ENCODE measurements at places on chromosomes 5 and 9. TPM values are rescaled to one million over a fixed set of nuclear protein-coding genes. Genes with fewer than 3 reads are reported as not detected.

The AIF1L gene
- 0.19 TPM for total RNA-seq

DNA sequence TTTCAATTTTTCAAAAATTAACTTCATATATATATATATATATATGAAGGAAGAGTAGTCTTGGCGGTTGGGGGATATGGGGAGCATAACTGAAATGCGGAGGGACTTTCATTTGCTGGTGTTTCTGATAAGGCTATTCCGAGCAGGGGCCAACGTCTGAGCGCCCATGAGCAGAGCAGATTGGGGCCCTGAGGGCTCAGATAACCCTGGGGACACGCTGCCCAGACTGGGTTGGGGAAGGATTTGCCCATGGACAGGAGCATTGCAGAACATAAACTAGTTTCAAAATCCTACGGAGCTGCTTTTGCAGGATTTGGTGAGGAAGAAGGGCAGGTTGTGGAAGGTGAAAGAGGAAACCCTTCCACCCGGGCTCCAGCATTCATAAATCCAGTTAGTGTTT, 240.2 kb downstream of the IRX1 start:
- peaks cover 1% of the 10 kb centered on the region for H3K27me3 ChIP-seq
- H3K4me1 ChIP-seq, result no peaks in the 10 kb centered on the region
- H3K4me3 ChIP-seq, result no peak overlapping the region

- peaks cover 41% of the 10 kb centered on the region for H3K36me3 ChIP-seq
- DNase-seq, result no peak
- no peak overlapping the region for H3K4me3 ChIP-seq
- H3K27ac ChIP-seq, result no peak overlapping the region
- H3K27me3 ChIP-seq, result peaks cover 8% of the 10 kb centered on the region
Observed at GRCh38 chr9:35729101-35729500, 2.9 kb downstream of the TLN1 start.

GRCh38 chr5:172602783-172603231, 38.3 kb upstream of the NEURL1B start:
- peaks cover 7% of the 10 kb centered on the region for H3K4me1 ChIP-seq
- no peaks in the 10 kb centered on the region for H3K36me3 ChIP-seq
- DNase-seq, result no peak
- H3K4me3 ChIP-seq, result peak overlapping the region; percentile 65
- H3K27ac ChIP-seq, result no peak overlapping the region
- H3K27me3 ChIP-seq, result peaks cover 31% of the 10 kb centered on the region

GRCh38 chr5:148806520-148806931, 19.9 kb upstream of the ADRB2 start:
- no peak overlapping the region for H3K4me3 ChIP-seq
- H3K27me3 ChIP-seq, result no peaks in the 10 kb centered on the region
- DNase-seq, result no peak
- peaks cover 72% of the 10 kb centered on the region for H3K4me1 ChIP-seq
- peak overlapping the region; percentile 5 for H3K27ac ChIP-seq

DNA sequence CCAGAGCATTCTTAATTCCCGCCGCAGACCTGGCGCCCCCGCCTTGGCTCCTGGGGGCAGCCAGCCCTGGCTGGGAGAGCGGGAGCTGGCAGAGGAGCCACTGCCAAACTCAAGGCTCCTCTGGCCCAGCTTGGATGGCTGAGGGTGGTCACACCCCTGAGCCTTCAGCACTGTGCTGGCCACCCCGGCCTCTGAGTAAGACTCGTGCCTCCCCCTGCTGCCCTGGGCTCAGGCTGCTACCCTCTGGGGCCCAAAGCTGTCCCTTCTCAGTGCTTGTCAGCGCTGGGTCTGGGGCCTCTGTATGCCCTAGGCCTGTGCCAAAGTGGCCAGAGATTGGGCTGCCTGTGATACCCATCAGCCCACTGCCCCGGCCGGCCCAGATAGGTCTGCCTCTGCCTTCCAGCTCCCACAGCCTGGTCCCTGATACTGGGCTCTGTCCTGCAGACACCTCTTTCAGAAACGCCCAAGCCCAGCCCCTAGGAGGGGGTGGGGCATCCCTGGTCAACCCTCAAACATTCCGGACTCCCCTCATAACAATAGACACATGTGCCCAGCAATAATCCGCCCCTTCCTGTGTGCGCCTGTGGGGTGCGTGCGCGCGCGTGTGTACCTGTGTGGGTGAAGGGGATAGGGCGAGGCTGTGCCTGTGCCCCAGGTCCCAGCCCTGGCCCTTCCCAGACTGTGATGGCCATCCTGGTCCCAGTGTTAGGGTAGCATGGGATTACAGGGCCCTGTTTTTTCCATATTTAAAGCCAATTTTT, 4.4 kb upstream of the PRR7 start:
- peaks cover 19% of the 10 kb centered on the region for H3K36me3 ChIP-seq
- peaks cover 6% of the 10 kb centered on the region for H3K27me3 ChIP-seq
- peaks cover 11% of the 10 kb centered on the region for H3K4me1 ChIP-seq
- no peak overlapping the region for H3K4me3 ChIP-seq
- DNase-seq, result no peak

The COL23A1 gene
- total RNA-seq, result not detected

- DNase-seq, result no peak
- H3K27me3 ChIP-seq, result no peaks in the 10 kb centered on the region
- no peak overlapping the region for H3K27ac ChIP-seq
- peaks cover 5% of the 10 kb centered on the region for H3K36me3 ChIP-seq
- H3K4me1 ChIP-seq, result peaks cover 54% of the 10 kb centered on the region
- H3K4me3 ChIP-seq, result no peak overlapping the region
Observed at GRCh38 chr9:104855807-104856206, 72.1 kb downstream of the ABCA1 start.

DNA sequence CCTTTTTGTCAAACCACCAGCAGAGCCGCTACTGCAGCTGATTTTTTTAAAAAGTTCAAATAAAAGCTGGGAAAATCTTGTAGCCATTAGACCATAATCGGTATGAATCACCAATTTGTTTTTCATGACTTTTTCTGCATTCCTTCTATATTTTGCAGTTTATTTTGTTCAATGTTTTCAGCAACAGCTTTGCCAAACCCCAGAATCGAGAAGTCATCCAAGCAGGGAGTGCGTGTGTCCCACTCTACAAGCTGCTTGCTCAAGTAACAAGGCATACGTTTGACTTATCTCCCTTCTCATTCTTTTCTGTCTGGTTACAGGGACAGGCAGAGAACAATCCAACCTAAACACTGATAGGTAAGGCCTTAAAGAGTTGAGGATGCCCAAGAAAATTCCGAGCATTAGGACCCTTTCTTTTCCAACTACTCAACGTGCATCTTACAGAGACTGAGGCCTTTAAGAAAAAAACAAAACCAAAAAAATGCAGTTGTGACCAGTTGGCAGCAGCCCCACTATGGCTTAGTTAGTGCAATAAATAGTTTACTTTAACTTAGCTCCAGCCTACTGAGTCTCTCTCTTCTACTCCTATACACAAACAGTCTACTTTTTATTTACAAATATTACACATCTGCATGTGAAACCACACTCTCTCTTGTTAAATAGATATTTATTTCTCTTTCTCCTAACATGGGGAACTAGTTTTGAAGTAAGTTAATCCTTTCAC, 134.7 kb upstream of the SLIT3 start:
- peaks cover 46% of the 10 kb centered on the region for H3K4me1 ChIP-seq
- DNase-seq, result peak; percentile 18
- peaks cover 1% of the 10 kb centered on the region for H3K27me3 ChIP-seq

GRCh38 chr9:33011831-33012230, 10.4 kb upstream of the APTX start:
- no peaks in the 10 kb centered on the region for H3K36me3 ChIP-seq
- no peaks in the 10 kb centered on the region for H3K4me1 ChIP-seq
- no peak overlapping the region for H3K27ac ChIP-seq

DNA sequence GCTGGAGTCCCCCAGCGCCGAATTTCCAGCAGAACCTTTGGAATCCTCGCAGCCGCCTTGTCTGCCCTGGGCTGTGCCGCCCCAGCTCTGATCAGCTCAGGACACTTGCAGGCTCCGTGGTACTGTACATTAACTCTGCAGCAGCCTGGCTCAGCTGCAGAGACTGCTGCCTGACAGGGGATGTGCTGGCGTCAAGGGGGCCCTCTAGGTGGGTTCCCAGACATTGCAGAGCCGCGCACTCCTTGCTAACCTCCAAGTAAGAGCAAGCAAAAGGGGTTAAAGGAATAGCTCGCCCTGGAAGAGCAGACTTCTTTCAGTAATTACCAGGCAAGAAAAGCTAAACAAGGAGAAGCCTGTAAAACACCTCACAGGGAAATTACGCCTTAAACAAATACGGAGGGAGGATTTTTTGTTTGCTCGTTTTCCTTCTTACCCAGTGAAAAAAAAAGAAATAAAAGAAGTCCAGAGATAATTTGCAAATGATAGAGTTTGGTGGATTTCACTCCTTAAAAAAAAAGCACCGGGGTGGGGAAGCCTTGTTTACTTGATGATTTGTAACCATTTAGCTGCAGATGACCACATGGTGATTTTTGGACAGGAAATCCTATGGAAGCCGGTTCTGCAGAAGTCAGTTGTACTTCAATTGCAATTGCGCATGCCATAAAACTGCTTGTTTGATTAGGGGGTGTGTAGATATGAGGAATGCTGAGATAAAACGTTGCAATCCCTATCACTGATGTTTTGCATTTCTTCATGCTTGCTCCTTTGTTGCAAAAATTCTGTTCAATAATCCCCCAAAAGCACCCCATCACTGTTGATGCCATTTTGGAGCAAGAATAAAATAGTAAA, 305.8 kb downstream of the PDE4D start:
- no peak overlapping the region for H3K27ac ChIP-seq
- peaks cover 15% of the 10 kb centered on the region for H3K4me1 ChIP-seq
- no peaks in the 10 kb centered on the region for H3K36me3 ChIP-seq
- peaks cover 5% of the 10 kb centered on the region for H3K27me3 ChIP-seq
- H3K4me3 ChIP-seq, result peak overlapping the region; percentile 60
- peak; percentile 9 for DNase-seq

The TMEM215 gene
- not detected for total RNA-seq

- no peak overlapping the region for H3K4me3 ChIP-seq
- no peak for DNase-seq
- H3K36me3 ChIP-seq, result no peaks in the 10 kb centered on the region
- H3K27ac ChIP-seq, result no peak overlapping the region
- peaks cover 41% of the 10 kb centered on the region for H3K27me3 ChIP-seq
Observed at GRCh38 chr9:133581513-133582343, 27.5 kb downstream of the FAM163B start.

GRCh38 chr5:34042321-34042720, 692 bp downstream of the C1QTNF3 start:
- no peaks in the 10 kb centered on the region for H3K27me3 ChIP-seq
- no peak overlapping the region for H3K27ac ChIP-seq
- H3K4me3 ChIP-seq, result no peak overlapping the region
- H3K4me1 ChIP-seq, result peaks cover 33% of the 10 kb centered on the region

DNA sequence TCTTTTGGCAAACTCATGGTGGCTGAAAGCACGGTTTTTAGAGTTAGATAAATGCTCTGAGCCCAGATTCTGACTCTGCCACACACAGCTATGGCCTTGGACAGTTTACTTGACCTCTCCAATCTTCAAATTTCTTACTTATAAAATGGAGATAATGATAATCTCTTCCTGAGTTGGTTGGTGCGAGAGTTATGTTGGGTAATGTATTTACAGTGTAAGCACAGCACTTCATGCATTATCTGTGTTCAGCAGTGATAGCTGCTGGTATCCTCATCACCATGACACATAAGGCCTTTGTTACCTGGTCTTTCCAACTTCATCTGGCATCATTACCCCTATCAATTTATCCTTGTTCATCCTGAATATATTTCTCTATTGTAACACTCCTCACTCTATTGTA, 178.8 kb upstream of the ELL2 start:
- peaks cover 4% of the 10 kb centered on the region for H3K36me3 ChIP-seq
- no peak overlapping the region for H3K4me3 ChIP-seq
- no peak for DNase-seq
- peaks cover 41% of the 10 kb centered on the region for H3K4me1 ChIP-seq
- peaks cover 3% of the 10 kb centered on the region for H3K27me3 ChIP-seq

- H3K27me3 ChIP-seq, result no peaks in the 10 kb centered on the region
- no peak overlapping the region for H3K27ac ChIP-seq
- no peak overlapping the region for H3K4me3 ChIP-seq
- no peaks in the 10 kb centered on the region for H3K36me3 ChIP-seq
- DNase-seq, result no peak
Observed at GRCh38 chr5:136506131-136506530, 140.8 kb upstream of the TRPC7 start.

DNA sequence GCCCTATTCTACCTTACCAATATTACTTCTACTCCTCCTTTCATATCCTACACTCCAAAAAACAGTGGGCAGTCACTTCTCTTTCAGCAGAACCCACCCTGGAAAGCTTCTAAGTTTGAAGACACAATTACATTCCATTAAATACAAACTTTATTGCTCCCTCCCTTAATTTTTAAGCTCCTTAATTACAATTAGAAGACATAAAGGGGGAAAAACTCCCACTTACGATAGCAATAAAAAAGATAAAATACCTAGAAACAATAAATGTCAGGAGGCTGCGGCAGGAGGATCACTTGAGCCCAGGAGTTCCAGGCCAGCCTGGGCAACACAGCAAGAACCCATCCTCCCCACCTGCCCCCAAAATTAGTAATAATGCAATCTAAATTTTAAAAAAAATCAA, 9.6 kb downstream of the RNF145 start:
- no peak overlapping the region for H3K4me3 ChIP-seq
- peaks cover 62% of the 10 kb centered on the region for H3K4me1 ChIP-seq
- H3K36me3 ChIP-seq, result peaks cover 55% of the 10 kb centered on the region
- DNase-seq, result no peak
- 0 out of 2 replicates have a peak, but pooled peaks cover 2% of the 10 kb centered on the region for H3K27me3 ChIP-seq

All from HFFc6 (cell line).